Stimulated activated CD4-positive, alpha-beta T cell treated with anti-CD3 and anti-CD28 coated beads, Interleukin-1b, Interleukin-23, amount 100 ng/mL, for 1 hour (primary cell): ENCODE measurements at places on chromosomes 7 and 10.

DNA sequence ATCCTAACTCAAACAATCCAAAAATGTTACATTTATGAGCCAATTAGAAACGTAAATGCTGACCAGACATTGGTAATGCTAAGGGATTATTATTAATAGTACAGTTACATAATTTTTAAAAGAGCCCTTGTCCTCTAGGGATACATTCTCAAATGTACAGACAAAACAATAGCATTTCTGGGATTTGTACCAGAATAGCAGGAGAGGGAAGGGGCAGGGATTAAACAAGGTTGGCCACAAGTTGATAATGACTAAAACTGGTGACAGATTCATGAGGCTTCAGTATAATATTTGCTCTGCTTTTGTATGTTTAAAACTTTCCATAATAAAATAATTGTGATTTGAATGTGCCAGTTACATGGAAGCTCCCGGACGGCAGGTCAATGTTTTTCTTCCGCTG, 27.0 kb downstream of the HSPA12A start:
- no peak for DNase-seq

GRCh38 chr7:88012086-88012485, 78.0 kb downstream of the ADAM22 start:
- DNase-seq = no peak

DNA sequence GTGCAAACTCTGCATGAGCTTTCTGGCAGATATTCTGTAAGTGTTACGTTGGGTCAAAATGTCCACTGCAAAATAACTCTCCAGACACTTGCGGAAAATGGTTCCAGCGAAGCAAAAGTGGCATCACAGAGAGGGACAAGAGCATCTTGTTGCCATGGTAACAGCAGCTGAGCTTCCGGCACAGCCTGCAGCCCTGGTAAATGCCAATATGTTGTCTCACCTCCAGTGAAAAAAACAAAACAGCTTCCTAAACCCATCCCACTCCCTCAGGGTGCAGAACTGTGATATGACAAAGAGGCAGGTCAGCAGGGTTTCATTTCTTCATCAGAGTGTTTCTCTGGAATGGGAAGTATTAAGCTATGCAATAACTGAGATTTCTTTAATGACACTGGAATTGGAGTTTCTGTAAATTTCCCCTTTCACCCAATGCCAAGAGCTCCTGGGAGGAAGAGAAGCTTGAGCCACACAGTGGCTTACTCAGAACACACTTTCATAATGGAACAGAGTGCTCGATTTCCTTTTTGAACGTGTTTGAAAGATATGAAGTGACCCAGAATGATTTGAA, 65.6 kb downstream of the FOXI2 start:
- DNase-seq = no peak

- no peak for DNase-seq
These were observed 105.2 kb upstream of the CTBP2 start for GRCh38 chr10:125265579-125265955.

GRCh38 chr10:44706745-44707144, 204.4 kb upstream of the TMEM72 start:
- DNase-seq = no peak

- DNase-seq = no peak
These were observed 27.3 kb upstream of the FAM20C start for GRCh38 chr7:164882-165660.

DNA sequence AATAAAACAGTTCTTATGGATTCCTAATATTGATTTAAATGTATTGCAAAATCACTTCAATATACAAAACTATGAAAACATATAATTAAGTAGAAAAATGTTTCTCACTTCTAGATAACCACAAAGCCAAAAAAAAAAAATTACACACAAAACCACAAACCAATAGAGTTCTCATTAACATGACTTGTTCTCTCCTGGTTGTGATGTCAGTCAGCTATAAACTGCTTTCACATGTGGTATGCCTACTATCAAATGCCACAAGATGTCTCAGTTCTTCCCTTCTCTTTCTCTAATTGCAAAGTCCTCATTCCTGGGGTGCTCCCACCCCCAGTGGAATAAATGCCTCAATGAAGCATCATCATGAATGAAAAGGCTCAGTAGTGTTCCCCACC, 16.6 kb downstream of the GNAI1 start:
- DNase-seq = no peak

- DNase-seq = no peak
These were observed 27.3 kb upstream of the ARHGAP22 start for GRCh38 chr10:48632166-48632565.

DNA sequence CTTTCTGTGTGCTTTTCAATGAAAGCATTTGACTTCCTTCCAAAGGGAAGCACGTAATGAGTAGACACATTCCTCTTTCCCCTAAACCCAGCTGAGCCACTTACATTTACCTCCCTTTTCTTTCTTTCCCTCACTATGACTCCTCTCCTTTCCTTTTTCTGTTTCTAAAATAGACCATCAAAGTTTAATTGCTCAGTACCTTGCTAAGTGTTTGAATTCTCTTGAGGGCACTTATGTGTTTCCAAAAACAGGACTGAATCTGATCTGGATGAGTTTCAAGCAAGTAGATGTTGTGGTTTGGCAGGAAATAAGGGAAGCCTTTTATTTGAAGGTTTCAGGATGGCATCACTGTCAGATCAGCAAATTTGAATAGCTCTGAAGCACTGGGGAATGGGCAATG, 396.2 kb downstream of the REEP3 start:
- DNase-seq = no peak
